Activated CD4-positive, CD25-positive, alpha-beta regulatory T cell (primary cell): ENCODE measurements at places on chromosomes 1 and 21.

DNA sequence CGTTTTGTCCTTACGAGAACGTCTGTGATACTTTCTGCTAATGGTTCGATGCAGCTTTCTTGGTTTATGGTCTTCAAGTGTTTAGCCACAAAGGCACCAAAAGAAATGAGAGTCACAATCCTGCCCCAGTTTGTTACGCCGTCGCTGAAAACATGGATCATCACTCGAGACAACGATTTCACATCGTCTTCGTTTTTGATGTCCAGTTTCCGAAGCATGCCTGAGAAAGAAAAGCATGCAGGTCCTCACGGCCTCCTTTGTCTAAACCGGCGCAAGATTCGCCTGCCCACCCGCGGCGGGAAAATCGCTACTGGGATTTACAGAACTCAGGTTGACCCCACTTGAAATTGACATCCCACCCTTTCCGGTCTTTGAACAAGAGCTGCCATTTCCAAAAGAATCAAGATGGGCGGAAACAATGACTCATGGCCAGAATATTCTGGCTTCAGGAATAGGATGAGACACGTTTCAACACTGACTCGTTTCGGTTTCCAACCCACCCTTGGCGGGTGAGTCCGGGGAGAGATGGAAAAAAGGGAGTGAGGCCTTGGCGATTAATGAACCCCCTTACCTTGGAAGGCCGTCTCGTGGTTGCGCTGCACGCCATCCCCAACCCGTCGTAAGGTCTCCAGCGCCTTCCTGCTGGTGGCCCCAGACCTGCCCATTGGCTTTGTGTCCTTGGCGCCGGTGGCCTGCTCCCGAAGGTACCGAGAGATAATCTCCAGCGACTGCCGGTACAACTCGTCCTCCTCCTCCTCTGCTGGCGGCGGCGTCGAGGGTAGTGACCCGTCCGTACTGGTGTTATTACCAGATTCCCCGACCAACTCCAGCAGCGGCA is 919 bp downstream of the MCL1 start:
- DNase-seq = no peak

DNA sequence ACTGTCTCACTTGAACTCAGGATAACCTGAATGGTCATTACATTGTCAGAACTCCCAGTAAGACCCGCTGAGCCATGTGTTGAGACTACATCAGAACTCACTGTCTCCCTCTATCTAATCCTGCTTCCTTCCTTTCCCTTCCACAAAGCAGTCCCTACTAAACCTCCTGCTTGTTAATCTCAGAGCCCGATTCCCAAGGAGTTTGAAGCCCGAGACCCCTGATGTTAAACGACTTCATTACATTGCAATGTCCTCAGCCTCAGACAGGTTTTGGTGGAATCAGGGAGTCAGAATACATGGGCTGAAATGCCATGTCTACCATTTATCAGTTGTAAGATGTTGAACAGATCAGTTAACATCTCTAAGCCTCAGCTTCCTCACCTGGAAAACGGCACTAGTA is 682.4 kb downstream of the ADGRL2 start:
- no peak for DNase-seq

DNA sequence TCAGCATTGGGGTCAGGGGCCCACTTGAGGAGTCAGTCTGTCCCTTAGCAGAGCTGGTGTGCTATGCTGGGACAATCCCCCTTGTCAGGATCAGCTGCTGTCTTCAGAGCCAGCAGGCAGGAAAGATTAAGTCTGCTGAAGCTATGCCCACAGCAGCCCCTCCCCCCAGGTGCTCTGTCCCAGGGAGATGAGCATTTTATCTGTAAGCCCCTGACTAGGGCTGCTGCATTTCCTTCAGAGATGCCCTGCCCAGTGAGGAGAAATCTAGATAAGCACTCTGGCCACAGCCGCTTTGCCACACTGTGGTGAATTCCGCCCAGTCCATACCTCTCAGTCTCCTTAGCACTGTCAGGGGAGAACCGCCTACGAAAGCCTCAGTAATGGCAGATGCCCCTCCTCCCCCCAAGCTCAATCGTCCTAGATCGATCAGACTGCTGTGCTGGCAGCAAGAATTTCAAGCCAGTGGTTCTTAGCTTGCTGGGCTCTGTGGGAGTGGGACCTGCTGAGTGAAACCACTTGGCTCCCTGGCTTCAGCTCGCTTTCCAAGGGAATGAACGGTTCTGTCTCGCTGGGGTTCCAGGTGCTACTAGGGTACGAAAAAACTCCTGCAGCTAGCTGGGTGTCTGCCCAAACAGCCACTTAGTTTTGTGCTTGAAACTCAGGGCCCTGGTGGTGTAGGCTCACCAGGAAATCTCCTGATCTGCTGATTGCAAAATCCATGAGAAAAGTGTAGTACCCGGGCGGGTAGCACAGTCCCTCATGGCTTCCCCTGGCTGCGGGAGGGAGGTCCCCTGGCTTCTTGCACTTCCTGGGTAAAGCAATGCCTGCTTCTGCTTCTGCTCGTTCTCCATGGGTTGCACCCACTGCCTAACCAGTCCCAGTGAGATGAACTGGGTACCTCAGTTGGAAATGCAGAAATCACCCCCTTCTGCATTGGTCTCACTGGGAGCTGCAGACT is 25.1 kb upstream of the TP53BP2 start:
- no peak for DNase-seq

DNA sequence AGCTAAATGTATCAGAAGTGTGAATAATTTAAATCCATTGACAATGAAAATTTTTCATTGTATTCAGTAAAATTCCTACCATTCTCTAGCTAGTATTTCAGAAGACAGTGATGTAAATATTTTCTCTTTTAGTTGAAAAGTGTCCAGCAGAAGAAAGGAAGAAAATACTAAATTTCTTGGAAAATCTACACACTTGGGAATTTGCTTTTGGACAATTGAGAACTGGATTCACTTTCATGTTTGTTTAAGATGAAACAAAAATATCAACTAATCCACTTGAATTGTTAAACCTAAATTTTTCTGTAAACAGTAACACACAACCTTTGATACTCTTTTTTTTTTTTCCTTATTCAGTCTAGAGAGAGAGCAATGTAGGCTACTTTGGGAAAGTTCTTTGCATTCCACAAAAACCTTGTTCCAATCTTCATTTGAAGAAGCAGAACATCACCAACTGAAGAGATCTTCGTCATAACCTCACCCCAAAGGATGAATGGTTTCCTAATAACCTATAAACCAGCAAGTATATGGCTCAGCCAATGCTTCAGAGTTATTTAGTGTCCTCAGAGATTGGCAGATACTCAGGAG is 155.1 kb upstream of the GORAB start:
- no peak for DNase-seq

DNA sequence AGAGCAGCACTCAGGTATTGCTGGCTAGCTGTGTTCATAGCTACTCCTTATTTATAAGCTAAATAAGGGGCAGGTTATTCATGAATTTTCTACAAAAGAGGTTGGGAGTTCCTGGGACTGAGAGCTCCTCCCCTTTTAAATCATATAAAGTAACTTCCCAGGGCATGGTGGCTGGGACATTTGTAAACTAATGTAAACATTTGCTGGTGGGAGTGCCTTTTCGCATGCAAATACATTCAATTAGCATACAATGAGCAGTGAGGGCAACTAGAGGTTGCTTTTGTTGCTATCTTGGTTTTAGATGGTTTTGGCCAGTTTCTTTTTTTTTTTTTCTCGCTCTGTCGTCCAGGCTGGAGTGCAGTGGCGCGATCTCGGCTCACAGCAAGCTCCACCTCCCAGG is 43.4 kb downstream of the GNPAT start:
- DNase-seq = no peak
